ENCODE measurements at places on chromosomes 6 and 20.

GRCh38 chr6:15363164-15363522 is 117.3 kb downstream of the JARID2 start:
- DNase-seq: no peak

DNA sequence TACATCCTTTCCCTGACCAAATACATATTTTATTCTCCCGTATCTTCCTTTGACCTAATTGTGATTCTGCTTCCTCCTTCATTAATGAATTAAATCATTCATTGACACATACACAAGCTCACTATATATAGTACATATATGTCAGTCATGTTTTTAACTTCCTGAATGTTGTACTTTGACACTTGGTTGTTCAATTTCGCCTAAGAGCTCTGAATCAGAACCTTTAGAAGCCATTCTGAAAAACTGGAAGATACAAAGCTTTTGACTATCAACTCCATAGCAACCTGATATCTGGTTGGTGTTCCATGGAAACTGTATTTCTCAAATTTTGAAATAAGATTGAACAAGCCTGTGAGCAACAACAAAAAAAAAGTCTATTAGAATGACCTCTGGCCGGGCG is 27.3 kb upstream of the HFE start:
- DNase-seq: no peak

- no peak for DNase-seq
Observed at GRCh38 chr6:98498866-98499265, 335.5 kb upstream of the POU3F2 start.

GRCh38 chr6:53579338-53579737 is 34.4 kb upstream of the GCLC start:
- no peak for DNase-seq

GRCh38 chr6:41039060-41039998 is at the start of gene UNC5CL:
UNC5CL (minus strand) TSS chr6:41039221; CDS start chr6:41035074, 4,147 bp downstream.
- DNase-seq: peak; percentile 36

GRCh38 chr6:3147914-3148757 is 9.2 kb downstream of the TUBB2A start:
- no peak for DNase-seq

DNA sequence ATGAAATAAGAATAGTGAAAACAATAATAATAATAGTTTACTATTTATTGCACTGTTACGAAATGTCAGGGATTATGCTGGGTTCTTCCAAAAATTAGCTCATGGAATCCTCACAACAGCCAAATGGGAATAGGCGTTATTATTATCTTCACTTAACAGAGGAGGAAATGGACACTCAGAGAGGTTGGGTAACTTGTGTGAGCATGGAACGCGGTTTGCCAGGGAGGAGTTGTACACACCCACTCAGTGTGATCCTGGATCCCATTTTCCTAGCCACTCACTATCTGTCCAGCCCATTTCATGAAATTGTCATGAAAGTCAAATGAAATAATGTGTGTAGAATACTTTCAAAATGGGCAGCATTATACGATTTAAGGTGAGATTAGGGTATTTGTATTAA is 4.6 kb downstream of the NELFCD start:
- no peak for DNase-seq

GRCh38 chr20:4063631-4064030 is 48.3 kb upstream of the RNF24 start:
- DNase-seq: no peak

DNA sequence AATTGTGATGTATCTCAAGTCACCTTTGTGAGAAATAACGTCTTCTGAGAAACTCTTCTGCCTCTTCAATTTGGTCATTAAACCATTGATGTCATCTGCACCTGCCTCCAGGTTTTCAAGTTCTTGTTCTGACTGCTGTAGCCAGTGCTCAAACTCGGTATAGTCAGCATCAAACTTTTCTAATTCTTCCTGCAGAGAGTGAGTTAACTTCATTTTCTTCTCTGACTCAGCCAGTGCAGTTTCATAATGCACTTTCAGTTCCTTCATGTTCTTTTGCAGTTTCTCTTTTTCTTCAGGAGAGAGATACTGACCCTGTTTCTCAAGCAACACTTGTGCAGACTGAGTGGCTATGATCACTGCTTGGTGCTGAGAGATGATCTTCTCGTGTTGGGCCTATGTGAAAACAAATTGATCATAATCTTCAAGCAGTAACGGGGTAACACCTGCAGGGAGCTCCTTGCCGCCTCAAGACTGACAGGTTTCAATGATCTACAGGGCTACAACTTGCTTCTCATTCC is 48.8 kb downstream of the DST start:
- DNase-seq: no peak

DNA sequence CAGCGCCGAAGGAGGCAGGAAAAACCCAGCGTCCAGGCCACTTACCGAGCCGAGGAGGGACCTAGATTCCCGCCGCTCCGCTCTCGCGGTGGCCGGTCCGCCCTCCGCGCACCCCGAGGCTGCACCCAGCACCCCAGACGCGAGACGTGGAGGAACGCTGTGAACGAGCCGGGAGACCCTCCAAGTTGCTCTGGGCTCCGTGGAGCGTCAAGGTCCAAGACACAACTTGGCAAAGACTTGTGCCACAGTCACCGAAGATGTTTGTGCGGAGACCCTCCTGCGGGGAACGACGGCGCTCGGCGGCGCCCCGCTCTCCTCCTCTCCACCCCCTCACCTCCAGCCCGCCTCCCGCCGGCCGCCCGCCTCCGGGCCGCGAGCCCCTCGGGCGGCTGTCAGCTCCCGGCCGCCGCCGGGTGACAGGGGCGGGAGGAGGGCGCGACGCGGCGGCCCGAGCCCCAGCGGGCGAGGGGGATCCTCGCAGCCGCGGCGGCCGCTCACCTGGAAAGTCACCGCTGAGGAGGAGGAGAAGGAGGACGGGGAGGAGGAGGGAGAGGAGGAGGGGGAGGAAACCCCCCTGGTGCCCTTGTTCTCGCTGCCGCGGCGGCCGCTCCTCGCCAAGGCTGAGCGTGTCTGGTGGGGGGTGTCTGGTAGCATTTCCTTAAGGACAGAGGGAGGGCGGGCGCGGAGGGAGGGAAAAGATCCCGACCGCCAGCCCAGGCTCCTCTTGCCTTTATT is 637 bp upstream of the HIVEP2 start:
- DNase-seq: peak; percentile 65

DNA sequence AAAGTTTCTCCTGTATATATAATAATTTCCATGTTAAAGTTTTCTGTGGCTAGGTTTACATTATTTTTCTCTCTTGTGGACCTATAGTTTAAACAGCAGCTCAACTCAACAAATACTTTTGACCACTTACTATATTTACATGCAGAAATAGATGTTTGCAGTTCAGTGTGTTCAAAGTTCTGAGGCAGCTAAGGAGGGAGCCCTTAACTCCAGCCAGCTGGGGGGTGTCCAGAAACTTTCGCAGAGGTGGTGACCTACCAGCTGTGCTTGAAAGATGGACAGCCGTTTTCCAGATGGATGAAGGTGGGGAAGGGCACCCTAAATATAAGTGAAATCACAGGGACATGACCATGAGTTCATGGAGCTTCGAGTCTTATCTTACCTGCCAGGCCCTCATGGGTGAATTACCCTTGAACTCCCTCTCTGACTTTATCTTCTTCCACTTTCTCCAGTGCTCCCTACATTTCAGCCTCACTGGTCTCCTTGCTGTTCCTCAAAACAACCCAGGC is 33.4 kb downstream of the DHX35 start:
- DNase-seq: no peak

DNA sequence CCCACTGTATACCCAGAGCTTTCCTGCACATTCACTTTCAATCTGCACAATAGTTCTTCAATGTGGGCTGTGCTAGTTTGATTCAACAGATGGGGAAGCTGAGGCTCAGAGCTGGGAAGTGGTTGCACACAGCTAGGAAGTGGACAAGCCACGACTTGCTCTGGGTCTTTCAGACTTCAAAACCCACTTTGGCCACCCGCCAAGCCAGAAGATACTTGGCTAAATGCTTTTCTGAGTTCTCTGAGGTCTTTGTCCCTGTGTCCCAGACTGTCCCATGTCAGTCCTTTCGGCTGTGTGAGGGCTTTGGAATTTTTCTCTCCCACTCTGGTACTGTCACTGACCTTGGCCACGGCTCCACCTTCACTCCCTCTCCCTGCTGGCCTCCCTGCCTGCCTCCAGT is 10.6 kb downstream of the PDYN start:
- DNase-seq: no peak

GRCh38 chr6:159828074-159828473 is 28.0 kb downstream of the PNLDC1 start:
- DNase-seq: no peak

DNA sequence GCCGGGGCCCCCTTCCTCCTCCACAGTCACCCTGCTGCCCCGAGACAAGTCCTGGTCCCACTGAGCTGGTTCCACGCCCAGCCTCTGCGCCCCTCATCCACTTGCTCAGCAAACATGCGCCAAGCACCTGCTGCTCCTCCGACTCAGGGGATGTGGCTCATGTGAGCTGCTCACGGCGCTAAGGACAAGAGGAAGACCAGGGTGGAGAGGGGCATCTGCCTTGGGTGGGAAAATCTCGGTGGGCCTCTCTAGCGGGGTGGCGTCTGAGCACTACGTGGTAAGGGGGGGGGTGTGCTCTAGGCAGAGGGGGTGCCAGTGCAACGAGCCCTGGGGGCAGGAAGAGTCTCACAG is 4.5 kb downstream of the LAMA5 start:
- DNase-seq: no peak

DNA sequence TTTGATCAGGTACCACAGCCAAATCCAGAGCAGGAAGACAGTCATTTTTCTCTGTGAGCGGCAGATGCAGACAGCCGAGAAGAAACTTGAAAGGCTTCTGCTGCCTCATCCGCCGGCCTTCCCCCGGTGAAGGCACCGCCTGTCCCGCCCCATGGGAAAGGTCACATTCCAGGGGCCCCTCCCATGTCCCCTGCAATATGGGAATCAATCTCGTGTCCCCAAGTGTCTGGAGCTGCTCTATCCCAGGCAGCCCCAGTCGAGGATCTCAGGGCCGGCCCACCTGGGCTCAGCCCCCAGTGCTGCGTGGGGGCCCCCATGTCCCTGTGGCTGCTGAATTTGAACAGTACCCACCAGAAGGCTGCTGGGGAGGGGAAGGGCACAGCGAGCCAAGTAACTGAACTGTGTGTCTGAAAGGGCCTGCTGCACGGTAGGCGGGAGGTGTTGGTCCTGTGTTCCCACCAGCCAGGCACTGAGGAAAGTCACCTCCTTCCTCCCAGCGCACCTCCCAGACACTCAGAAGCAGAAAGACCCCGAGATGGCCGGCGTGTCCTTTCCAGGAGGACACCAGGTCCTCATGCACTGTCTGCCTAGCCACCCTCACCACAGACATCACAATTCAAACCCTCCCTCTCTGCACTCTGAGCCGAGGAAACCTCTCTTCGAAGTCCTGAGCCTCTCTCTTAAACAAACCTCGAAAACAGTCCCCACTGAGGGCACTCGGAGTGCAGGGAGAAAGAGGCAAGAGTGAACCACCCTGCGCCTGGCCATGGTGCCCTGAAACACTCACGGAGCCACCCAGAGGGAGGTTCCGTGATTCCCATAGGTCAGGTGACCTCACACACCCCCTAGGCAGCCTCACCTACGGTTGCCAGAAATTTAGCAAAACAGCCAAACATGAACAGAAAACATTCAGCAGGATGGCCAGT is 99.3 kb downstream of the PSMB1 start:
- no peak for DNase-seq

GRCh38 chr6:37793067-37793466 is 26.5 kb upstream of the ZFAND3 start:
- no peak for DNase-seq

GRCh38 chr6:30826961-30827342 is 57.4 kb upstream of the DDR1 start:
- DNase-seq: no peak

GRCh38 chr6:79034865-79035264 is 43.2 kb downstream of the PHIP start:
- DNase-seq: no peak

DNA sequence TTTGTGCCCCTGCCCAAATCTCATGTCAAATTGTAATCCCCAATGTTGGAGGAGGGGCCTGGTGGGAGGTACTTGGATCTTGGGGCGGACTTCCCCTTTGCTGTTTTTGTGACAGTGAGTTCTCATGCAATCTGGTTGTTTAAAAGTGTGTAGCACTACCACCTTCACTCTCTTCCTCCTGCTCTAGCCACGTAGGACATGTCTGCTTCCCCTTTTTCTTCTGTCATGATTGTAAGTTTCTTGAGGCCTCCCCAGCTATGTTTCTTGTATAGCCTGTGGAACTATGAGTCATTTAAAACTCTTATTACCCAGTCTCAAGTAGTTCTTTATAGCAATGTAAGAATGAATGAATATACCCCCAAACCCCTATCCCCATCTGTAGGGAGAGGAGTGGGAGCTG is 1013.7 kb upstream of the MAP3K7 start:
- no peak for DNase-seq

- DNase-seq: no peak
Observed at GRCh38 chr6:170048615-170049256, 242.1 kb downstream of the DLL1 start.

GRCh38 chr20:8425016-8425415 is 292.9 kb downstream of the PLCB1 start:
- DNase-seq: no peak

- DNase-seq: no peak
Observed at GRCh38 chr6:47286301-47286700, 23.4 kb downstream of the TNFRSF21 start.

DNA sequence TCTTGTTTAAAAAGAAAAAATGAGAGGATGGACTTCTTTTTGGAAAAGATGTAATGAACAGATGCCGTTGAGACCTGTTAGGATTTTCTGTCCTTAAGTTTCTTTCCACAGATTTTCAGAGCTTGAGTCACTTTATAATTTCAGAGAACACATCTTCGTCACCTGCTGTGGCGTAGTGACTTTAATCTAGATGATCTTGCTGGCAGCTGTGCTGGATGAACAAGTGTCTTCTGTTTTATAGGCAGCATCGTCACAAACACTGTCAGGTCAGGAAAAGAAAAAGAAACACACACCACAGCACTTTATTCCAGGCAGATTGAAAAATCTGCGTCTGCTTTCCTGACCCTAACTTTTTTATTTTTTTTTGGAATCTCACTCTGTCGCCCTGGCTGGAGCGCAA is 35.7 kb upstream of the GCNT2 start:
- no peak for DNase-seq

GRCh38 chr6:140437619-140438345 is 1063.3 kb upstream of the CITED2 start:
- no peak for DNase-seq

- DNase-seq: no peak
Observed at GRCh38 chr6:123640567-123641187, 3.9 kb upstream of the TRDN start.

DNA sequence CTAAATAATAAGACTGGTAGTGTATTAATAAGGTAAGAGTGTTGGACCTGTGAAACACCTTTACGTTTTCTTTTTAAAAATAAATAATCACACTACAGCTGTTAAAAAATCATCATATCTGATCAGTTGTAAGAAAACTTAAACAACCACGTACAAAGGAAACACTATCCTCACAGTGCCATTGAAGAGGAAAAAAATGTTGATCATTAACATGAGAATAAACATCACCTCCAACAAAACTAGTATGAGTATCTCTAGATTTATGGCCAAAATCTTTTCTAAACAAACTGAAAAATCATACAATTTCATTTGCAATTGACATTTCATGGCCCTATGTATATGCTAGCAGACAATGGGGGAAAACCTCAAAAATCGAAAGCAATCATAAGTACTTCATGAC is 590 bp downstream of the EYS start:
- DNase-seq: no peak

GRCh38 chr20:8223091-8223870 is 91.2 kb downstream of the PLCB1 start:
- no peak for DNase-seq

GRCh38 chr6:168165891-168166290 is 86.9 kb upstream of the FRMD1 start:
- no peak for DNase-seq

- DNase-seq: no peak
Observed at GRCh38 chr6:158038291-158039177, 56.9 kb downstream of the SYNJ2 start.

Measured in effector CD4-positive, alpha-beta T cell (primary cell).